Epithelial cell of umbilical artery (primary cell): ENCODE measurements at places on chromosomes 1 and 21. TPM values are rescaled to one million over a fixed set of nuclear protein-coding genes. Genes with fewer than 3 reads are reported as not detected.

Gene FMO5
- total RNA-seq: 0.65 and 0.76 TPM in 2 replicates

Gene FBXO42
- 8.4 and 9.9 TPM in 2 replicates for total RNA-seq

Gene SYCP1
- total RNA-seq: not detected in 2 replicates

Gene CSMD2
- under 0.01 and 0.15 TPM in 2 replicates for total RNA-seq

Gene WLS
- total RNA-seq: 90.9 and 116 TPM in 2 replicates

Gene RPS6KC1
- 19.8 and 22.9 TPM in 2 replicates for total RNA-seq

Gene CNTN2
- not detected in 2 replicates for total RNA-seq

Gene ADAMTS5
- under 0.01 TPM in 2 replicates for total RNA-seq
